ENCODE measurements at places on chromosomes 5 and 9.

DNA sequence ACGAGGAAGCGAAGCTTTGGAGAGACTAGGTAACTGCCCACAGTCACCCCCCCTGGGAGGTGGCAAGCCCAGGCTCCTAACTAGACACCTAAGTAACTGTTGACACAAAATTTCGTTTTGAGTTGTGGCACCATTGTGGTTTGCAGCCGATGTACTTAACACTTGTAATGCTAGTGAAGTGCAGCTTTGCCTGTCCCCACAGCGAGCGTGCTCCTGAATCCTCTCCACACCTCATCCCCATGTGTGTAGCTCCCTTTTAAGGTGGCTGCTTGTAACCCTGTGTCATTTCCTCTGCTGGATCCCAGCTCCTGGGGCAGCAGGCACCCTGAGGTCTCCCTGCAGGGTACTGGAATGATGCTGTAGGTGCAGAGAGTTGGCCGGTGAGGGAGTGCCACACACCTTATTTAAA is 114.9 kb downstream of the TRIO start:
- no peak for DNase-seq

DNA sequence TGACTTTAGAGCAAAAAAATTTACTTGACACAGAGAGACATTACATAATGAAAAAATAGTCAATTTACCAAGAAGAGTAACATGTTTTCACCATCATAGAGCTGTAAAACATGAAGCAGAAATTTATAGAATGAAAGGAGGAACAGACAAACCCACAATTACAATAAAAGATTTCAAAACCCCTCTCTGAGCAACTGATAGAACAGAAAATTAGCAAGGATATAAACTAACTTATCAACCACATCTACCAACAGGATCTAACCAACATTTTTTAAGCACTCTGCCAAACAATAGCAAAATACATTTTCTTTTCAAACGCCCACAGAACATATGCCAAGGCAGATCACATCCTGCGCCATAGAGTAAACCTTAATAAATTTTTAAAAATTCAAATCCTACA is 17.9 kb downstream of the SLCO4C1 start:
- DNase-seq = no peak

- no peak for DNase-seq
Observed at GRCh38 chr5:142168365-142168764, 59.8 kb downstream of the NDFIP1 start.

- no peak for DNase-seq
Observed at GRCh38 chr9:121929893-121930875, 162.9 kb downstream of the TTLL11 start.

GRCh38 chr9:73148447-73148937 is 3.2 kb upstream of the ANXA1 start:
- no peak for DNase-seq

GRCh38 chr5:68793074-68793473 is 300.7 kb upstream of the SLC30A5 start:
- no peak for DNase-seq

DNA sequence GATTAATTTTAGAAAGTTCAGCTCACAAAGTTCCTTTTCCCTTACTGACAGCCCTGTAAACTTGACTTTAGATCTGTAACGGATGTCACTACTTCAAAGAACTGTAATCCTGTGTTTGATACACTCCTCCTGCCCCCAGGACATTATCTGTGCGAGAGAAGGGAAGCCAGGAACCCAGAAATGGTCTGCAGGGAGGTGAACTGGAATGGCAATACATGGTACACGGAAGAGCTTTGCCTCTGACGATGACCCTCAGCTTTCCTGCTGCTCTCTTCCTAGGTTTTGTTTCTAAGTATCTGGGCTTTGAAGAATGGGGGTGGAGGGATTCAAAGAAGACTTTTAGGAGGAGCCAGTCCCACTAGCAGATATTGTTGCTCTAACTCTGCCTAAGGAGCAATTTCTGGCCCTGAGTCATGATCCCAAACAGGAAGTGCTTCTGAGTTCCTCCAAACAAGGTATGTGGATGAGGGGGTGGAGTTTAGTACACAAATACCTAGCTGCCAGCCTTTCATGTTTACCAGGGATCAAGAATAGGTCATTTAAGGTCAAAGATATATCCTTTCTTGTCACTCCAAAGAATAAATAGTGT is 43.4 kb upstream of the TMC1 start:
- no peak for DNase-seq

DNA sequence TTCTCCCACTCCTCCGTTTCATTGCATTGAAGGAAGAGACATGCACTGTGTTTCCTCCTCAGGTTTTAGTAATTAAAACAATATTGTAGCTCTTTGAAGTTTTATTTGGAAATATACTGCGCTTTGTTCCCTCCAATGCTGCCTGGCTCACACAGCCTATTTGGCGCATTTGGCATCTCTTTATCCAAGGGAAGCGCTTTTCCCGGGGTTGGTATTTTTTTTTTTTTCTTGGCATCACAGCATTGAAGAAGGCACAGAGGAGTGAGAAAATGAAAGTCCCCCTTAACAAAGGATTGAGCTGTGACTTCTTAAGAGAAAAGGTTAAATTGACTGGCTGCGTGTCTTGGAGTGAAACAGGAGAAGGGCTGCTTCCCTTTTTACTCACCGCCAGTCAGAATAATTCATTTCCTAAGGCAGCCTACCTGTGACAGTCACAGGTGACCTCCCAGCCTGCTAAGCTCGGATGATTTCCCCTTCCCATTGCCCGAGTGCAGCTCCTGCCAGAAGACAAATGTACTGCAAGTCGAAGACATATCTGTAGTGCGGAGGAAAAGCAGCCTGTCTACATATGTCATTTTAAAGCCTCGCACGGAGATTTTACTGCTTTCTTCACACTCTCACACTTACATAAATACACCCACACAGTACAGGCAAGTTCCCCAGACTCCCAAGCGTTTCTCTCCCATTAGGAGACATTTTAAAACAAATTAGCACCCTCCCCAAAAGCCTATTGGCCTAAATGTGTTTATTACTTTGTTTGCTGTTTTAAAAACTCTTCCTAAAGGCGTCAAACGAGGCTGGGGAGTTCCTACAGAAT is 665.5 kb upstream of the ZNF608 start:
- no peak for DNase-seq

DNA sequence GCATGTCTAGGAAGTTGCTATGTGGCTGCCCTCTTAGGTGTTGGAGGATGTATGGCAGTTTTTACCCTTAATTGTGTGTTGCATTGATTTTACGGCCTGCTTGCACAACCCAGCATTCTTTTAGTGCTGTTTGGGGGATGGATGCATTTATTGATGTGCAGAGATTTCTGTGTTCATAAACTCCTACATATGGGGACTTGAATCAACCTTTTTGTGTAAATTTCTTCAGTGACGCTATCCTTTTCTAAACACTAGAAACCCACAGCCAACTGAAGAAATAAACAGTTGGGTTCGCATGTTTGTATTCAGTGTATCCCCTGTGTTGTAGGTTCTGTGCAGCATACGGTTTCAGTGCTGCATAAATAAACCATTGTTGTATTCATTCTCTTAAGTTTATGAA is 263.7 kb downstream of the RASEF start:
- DNase-seq = no peak

DNA sequence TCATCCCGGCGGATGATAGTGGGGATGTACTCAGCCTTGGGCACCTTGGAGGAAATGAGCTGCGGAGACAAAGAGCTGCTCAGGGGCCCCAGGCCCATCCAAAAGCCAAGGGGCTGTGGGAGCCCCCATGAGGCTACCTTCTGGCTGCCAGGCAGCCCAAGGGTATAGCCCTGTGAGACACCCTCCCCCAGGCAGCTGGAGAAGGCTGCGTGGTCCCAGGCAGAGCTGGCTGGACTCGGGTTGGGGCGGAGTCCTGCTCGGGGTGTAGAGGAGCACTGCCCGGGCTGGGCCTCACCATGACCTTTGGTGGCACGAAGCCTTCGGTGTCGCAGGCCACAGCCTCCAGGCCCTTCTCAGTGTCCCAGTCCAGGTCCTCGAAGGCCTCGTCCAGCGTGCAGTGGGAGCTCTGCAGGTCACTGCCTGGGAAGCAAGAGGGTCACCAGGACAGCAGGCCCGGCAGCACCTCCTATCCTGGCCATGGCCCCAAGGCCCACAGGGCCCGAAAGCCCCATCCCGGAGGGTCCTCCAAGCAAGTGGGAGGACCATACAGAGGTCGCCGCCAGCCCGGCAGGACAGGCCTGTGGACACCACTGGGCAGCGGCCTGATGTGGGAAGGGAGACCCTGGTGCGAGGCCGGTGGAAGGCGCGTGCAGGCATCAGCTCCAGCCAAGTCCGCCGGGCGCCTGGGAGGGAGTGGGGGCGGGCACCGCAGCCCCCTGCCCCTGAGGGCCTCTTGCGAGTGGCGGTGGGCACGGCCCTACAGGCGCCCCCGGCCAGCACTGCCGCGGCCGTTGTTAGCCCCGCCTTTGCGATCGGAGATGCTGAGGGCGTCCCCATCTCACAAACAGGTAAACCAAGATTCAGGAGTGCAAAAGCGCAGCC is 6.1 kb downstream of the NSMF start:
- no peak for DNase-seq

GRCh38 chr5:54902791-54903473 is 82.5 kb downstream of the ESM1 start:
- peak; percentile 8 for DNase-seq

GRCh38 chr5:137858223-137858916 is 9.3 kb upstream of the MYOT start:
- DNase-seq = no peak

DNA sequence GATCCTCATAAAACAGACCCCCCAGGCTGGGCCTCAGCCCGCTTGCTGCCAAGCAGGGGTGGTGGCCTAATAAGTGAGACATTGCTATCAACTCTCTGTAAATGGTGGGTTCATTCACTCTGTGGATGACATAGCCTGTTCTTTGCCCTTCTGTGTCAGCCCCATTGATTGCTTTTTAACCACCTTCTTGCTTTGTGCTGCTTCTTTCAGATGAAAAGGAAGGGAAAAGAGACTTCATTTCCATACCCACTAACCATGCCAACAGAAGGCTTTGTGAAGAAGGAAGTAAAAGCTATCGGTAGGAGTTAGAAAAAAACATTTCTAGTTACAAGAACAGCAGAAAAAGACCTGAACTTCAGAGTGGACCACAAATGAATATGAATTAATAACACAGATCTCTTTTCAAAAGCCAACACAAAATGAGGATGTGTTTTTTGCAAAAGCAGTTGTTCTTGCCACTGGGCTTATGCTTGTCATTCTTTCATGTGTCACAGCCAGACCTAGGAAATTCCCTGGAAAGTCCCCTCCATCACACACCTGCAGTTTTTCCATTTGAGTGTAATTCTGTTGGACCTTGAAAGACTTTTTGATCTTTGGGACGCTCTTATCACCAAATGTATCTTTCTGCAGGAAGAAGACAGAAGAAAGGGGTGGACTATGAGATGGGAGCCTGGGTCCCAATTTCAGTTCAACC is 507.7 kb downstream of the CCDC171 start:
- DNase-seq = no peak

DNA sequence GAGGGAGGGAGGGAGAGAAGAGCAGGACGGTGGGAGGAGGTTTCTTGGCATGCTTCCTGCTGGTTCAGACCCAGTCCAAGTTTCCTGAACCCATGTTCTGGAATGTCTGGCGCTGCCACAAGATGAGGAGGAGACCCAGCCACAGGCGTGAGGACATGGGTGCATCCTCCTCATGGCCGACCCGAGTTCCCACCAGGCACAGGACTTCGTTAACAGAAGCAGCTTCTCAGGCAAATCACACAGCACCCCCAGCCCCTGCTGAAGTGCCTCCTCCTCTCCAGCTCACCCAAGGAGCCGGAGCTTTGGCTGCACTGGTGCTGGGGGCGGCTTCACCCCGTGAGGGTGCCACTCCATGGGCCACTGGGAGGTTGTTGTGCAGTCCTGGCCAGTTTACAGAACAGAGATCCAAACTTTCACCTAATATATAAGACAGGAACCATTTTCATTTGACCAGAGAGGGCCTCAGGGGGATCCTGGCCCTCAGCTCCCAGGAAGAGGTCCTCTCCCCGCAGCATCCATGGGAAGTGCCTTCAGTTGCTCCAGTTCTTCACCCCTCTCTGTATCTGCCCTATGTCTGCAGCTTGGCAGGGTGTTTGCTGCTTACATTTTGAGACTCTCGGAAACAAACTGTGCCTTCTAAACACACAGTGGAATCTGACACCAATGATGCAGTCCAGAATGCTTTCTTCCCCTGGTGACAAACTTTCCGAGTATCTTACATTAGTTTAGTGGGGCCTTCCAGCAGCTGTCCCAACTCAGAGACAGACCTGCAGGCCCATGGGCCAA is 10.2 kb upstream of the NKD2 start:
- no peak for DNase-seq

DNA sequence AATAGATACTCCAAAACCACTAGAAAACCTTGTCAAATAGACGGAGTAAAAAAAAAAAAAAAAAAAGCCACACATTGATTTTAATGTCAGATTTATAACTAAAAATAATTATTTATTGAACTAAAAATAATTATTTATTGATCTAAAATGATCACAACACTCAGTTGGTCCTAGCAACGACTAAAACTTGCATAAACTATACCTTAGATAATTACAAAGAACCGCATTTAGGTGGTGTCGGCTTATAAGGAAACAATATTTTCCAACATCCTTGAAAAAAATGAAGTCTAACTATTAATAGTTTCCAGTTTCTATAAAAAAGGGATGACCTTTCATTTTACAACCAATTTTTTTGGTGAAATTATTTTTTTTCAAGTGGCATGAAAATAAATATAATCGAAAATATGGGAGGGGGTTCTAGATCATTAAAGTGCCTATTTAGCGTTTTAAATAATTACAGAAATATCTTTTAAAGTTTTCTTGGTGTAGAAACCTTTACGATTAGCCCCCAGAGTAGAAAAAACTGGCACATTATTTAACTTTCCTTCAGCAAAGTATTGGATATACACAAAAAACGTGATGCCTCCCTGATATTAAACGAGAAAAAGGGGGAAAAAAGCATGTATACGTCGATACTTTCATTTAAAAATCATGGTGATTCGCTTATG is 3.7 kb downstream of the ARRDC3 start:
- DNase-seq = no peak

DNA sequence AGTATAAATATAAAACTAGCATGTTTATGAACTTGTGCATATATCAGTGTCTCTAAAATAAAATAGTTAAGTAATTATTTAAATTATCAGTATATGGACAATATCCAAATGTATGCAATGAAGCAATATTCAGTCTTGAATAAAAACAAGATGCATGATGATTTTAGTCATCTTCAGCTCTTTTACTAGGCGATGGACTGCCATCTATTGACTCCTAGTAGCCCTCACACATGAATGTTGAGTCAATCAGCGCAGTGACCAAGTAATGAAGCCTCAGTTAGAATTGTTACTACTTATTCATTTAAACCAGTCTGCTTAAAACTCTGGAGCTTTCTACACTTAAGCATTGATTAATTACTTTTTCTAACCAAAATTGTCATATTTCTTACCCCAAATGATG is 92.9 kb upstream of the GRHPR start:
- DNase-seq = peak; percentile 6

- no peak for DNase-seq
Observed at GRCh38 chr9:98706651-98707165, 2.0 kb downstream of the GABBR2 start.

GRCh38 chr9:33202552-33203201 is 35.5 kb upstream of the B4GALT1 start:
- DNase-seq = peak; percentile 67

GRCh38 chr5:54792611-54793404 is 192.6 kb downstream of the ESM1 start:
- DNase-seq = no peak

- DNase-seq = no peak
Observed at GRCh38 chr5:2872676-2873075, 121.2 kb upstream of the IRX2 start.

All from CD4-positive, alpha-beta T cell treated with Interleukin-1 beta for 1 hour (primary cell).